Iris pigment epithelial cell (primary cell): ENCODE measurements at places on chromosomes 7 and 10.

GRCh38 chr7:8206956-8207355, 55.0 kb downstream of the ICA1 start:
- DNase-seq = no peak

DNA sequence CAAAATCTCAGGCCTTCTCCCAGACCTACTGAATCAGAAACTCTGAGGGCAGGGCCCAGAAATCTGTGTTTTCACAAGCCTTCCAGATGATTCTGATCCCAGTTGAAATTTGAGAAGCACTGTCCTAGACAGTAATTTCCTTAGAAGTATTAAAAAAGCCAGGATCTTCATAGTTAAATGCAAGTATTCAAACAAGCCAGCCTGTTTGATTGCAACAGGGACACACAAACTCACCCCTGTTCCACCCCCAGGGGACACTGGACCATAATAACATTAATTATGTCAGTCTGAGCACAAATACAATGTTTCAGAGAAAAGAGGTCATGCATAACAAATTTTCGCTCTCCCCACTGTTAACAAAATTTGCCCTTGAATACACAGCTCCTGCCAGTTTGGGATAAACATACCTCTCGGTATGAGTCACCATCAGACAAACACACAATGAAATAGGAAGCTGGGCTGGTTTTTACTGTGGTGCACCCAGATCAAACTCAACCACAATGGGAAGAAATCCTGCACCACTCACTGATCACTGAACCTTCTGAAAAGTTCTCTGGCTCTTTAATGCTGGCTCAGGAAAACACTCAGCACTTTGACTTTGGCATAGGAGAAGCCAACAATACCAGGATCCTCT, 34.3 kb downstream of the ABLIM1 start:
- peak; percentile 84 for DNase-seq

- no peak for DNase-seq
These were observed 33.2 kb upstream of the MXI1 start for GRCh38 chr10:110174201-110174600.

DNA sequence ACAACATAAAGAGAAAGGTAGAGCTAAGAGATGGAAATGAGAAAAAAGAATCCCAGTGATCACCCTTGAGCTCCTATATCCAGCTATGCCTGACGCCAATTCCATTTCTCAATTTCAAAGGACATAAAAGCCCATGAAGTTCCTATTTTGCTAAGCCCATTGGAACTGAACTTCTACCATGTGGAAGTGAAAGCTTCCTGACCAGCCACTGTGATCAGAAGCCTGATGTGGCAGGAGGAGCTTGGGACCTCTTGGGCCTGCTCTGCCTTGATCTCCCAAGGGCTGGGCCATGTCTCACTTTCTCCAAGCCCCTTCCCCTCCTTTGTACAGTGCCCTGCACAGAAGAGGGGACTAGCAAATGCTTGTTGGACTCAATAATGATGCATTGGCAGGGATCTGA, 52.7 kb downstream of the PRLHR start:
- DNase-seq = no peak

DNA sequence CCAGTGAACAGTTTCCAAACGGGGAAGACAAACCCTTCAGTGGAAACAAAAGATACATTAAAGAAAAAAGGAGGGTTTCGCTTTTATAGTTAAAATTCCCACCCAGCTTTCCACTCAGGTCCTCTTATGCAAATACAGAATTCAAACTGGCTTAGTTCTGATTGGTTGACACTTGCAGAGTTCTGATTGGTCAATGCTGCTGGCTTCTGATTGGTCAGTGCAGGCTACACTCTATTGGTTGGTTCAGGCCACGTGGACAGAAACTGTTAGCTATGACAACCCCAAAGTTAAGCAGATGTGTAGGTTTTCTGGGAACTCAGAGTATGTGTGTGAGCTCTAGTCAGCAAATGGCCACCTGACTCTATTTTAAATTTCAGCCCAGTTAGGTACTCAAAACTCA, 80.0 kb downstream of the FBXL13 start:
- no peak for DNase-seq

DNA sequence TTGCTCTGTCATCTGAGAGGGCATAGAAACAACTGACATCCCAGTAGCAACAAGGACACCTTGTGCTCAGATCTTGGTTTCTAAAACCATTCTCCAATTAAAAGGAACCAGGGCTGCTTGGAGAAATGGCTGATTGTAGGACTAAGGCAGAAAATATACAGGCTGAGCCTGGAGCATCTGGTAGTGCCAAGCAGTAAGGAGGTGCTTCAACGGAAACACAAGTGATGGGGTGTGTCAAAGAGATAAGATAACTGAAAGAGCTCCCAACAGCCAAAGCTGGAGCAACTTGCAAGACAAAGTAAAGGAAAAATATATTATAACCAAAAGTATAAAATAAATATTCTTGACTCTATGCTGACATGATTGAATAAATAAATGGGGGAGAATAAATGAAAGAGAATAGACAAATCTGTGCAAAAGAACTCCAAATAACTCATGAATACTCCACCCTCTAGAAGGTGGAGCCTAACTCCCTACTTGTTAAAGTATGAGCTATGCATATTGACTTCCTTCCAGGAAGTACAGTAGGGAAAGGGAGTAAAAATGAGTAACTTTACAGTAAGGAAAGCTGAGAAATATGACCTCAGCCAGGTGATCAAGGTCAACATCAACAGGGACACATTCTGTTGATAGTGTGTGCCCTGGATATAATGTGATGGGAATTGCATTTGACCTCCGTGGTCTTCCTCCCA, 162.4 kb downstream of the NOC3L start:
- DNase-seq = no peak

DNA sequence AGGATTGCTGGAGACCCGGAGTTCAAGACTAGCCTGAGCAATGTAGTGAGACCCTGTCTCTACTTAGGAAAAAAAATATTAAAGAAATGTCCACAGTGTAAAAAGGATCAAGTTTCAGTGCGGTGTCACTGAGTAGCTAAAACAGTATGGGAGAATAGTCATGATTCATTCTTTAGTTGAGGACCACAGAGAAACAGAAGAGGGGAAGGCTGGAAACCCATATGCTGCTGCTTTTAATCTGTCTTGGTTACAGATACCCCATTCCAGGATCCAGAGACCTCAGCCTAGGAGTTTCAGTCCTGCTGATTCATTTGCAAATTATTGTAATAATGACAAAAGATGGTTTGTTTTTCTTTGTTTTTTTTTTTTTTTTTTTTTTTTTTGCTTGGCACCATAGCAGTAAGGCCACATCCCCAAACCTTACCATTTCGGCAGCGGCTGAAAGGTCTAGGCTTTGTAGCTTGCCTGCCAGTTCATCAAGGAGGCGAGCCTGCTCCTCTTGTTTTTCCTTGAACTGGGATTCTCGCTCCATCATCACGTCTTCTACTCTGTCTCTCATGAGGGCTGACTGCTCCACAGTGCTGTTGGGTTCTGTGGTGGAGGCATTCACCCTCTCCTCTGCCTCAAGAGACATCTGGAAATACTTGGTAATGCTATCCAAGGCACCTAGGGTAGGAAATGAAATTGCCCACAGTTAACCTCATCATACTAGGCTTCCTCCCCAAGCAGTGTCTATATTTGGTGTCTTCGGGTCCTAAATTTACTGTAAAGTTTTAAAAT, 44.2 kb downstream of the DLD start:
- DNase-seq = peak; percentile 67

DNA sequence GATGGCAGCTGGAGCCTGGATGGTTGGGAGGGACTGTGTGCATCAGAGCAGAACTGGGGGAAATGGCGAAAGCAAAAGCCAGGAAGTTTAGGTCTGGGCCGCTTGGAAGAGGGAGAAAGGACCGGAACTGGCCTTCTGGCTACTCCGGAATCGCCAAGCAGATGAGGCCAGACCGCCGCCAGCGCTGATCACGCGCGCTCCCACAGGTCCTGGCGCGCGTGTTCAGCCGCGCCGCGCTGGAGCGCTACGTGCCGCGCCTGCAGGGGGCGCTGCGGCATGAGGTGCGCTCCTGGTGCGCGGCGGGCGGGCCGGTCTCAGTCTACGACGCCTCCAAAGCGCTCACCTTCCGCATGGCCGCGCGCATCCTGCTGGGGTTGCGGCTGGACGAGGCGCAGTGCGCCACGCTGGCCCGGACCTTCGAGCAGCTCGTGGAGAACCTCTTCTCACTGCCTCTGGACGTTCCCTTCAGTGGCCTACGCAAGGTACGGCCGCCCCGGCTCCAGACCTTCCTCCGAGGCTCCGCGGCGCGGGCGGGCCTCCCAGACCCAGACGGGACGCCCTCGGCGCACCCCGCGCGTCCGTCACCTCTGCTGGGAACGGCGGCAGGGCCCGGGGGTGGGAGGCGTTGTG, 2.0 kb downstream of the CYP26C1 start:
- peak; percentile 61 for DNase-seq

DNA sequence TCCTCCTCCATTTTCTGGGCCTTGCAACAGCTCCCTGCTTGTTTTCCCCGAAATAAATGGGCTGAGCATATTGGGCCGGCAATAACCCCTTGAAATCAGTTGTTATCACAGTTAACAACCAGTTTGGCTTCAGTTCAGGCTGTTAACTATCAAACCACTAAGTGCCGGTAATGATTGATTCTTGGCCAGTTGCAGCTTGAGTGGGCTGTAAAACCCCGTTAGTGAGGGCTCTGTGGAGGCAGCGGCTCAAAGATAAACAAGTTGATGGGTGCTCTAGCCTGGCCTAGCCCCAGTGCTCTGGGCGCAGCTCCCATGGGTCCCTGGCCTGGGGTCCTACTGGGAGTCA, 8.3 kb downstream of the FGF8 start:
- no peak for DNase-seq

DNA sequence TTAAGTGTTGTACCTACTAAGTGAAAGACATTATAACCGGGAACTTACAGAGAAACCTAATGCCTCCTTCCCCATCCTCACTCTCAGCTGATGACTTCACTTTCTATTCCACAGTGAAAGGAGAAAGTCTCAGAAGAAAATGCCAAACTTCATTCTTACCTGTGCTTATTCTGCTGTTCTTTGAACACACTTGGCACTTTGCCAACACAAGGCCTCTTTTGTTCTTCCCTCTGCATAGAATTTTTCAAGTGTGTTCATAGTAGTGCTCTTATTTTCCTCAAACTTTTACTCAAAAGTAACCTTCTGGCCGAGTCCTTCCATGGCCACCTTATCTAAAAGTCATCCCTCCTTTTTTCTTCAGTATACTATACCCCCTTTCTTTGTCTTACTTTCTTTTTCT, 59.4 kb upstream of the ETV1 start:
- no peak for DNase-seq

DNA sequence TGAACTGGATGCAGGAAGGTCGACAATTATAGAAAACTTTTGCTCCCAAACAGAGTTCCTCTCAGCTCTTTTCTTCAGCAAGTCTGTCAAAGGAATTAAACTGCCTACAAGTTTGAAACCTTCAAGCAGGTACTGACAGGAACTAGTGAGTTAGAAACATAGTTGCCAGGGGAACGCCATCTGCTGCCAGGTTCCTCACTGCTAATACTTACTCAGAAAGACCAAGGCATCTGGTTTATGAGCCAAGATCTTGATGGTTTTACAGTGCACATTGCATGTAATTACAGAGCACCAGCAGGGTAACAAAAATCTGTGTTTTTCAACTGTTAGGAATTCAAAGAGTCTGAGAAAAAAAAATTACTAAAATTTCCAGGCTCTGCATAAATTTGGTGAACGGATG, 300.0 kb upstream of the NRG3 start:
- no peak for DNase-seq
